Spinal cord (tissue), 10 donors: ENCODE measurements at places on chromosomes 6 and 20.

GRCh38 chr6:119658917-119659316, 309.4 kb upstream of the MAN1A1 start:
- H3K4me3 ChIP-seq: no peak overlapping the region
- H3K4me1 ChIP-seq: no peaks in the 10 kb centered on the region
- no peak for DNase-seq
- no peaks in the 10 kb centered on the region for H3K27me3 ChIP-seq

DNA sequence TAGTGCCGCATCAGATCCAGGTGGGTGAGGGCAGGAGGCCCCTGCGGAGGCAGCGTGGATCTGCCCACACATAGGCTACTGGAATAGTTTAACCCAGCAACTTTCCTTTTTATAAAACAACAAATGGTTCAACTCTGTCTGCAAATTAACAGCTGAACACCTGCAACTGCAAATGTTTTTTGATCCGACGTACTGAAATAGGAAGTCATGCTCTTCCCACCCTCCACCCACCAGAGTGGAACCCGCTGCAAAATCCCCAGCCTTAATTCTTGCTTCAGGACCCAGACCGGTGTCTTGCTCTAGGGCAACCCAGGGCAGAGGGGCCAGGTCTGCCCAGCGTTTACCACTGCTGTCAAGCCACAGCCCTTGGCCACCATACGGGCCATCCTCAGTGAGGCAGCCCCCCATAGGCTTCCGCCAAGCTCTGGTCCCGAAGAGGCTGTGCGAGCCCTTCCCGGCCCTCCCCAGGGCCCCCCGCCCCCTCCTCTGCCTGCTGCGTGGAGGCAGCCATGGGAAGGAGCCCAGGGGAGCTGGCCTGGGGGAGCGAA, 334.3 kb downstream of the ZFAND3 start:
- peaks cover 41% of the 10 kb centered on the region for H3K36me3 ChIP-seq
- H3K27ac ChIP-seq: no peak overlapping the region
- DNase-seq: no peak
- H3K27me3 ChIP-seq: no peaks in the 10 kb centered on the region
- H3K4me1 ChIP-seq: peaks cover 40% of the 10 kb centered on the region
- H3K4me3 ChIP-seq: no peak overlapping the region

DNA sequence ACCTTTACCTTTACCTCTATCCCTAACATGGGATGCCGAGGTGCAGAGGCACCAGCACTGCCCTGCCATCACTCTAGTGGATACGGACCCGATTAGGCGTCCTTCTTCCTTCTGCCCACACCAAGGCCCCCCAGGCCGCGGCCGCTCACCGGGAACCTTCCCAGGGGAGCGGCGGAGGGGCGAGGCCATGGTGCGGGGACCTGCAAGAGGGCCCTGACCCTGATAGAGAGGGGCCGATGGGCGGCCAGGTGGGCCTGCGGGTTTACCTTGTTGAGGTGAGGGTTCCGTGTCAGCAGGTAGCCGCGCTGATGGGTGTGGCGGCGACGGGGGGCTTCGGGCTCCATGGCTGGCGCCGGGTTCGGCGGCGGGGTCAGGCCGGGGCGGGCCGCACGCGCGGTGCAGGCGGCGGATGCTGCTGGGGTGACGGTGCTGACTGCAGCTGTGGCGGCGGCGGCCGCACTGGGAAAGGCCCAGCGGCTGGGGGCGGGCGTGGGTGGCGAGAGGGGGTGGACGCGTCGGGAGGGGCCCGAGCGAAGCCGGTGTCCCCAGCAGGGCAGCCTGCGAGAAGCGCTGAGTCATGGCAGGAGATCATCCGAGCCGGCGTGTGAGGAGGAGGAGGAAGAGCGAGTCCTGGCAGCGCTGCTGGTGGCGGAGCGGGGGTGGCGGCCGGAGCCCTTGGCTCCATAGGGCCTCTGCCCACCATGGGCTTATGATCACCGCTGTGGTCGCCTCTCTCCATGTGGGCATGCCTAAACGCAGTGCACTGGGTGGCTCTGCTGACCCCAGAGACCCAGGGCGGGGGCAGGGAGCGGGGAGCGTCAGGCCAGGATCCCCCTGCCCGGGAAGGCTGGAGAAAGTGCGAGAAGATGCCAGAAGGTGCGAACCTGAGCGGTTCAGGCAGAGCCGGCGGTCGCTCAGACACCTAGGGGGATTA, at the start of gene ME1:
TSS of gene ME1 (minus strand) at position 441 of the 934 bp plus-strand sequence. CDS start at position 344, 97 bp downstream.
- peak within 1 kb of the TSS; percentile 64 for H3K4me3 ChIP-seq
- no peaks in the 10 kb centered on the region for H3K36me3 ChIP-seq
- DNase-seq: peak; percentile 77
- H3K27ac ChIP-seq: peak within 1 kb of the TSS; percentile 25
- no peaks in the 10 kb centered on the region for H3K27me3 ChIP-seq
- H3K4me1 ChIP-seq: peaks cover 14% of the 10 kb centered on the region

GRCh38 chr6:51116723-51117122, 298.1 kb downstream of the TFAP2B start:
- H3K27ac ChIP-seq: no peak overlapping the region
- H3K4me3 ChIP-seq: no peak overlapping the region
- no peaks in the 10 kb centered on the region for H3K4me1 ChIP-seq

DNA sequence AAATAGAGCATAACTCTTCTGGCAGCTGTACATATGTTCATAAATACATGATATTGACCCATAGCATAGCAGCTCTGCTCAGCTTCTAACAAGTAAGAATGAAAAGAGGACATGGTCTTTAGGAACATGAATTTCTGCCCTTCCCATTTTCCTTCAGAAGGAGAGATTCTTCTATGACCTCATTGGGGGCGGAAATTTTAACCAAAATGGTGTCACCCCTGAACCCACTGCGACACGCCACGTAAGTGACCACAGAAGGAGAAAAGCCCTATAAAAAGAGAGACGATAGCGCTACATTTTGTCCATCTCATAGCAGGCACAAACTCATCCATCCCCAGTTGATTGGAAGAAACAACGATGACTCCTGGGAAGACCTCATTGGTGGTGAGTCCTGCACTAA, at the start of gene IL17A:
TSS of gene IL17A (plus strand) at position 301 of the 400 bp plus-strand sequence. CDS start at position 358, 57 bp downstream.
- DNase-seq: no peak
- no peaks in the 10 kb centered on the region for H3K36me3 ChIP-seq
- H3K4me1 ChIP-seq: no peaks in the 10 kb centered on the region
- no peaks in the 10 kb centered on the region for H3K27me3 ChIP-seq

- H3K4me3 ChIP-seq: no peak overlapping the region
- no peak overlapping the region for H3K27ac ChIP-seq
- H3K36me3 ChIP-seq: no peaks in the 10 kb centered on the region
- no peak for DNase-seq
- peaks cover 50% of the 10 kb centered on the region for H3K4me1 ChIP-seq
Measured at GRCh38 chr20:48149902-48150301, 364.6 kb upstream of the SULF2 start.

- peaks cover 12% of the 10 kb centered on the region for H3K4me1 ChIP-seq
- no peak overlapping the region for H3K4me3 ChIP-seq
- peaks cover 21% of the 10 kb centered on the region for H3K36me3 ChIP-seq
- no peak overlapping the region for H3K27ac ChIP-seq
Measured at GRCh38 chr20:3652221-3652620, 11.0 kb downstream of the GFRA4 start.

DNA sequence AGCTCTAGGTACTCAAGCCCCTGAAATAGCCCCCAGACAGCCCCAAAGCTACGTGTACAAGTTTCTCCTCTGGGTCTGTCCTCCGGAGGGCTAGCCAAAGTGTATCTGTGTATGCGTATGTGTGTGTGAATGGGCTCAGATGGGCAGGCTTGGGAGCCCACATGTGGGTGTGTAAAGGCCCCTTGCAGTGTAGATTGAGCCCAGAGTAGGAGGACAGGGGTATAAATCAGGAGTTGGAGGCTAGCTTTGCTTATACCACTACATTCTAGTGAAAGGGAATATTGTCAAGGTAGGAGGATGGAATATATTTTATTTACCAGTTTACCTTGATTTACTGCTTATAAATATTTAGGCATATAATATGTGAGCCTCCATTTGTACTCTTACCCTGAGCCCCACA, 9.0 kb upstream of the MAP3K7 start:
- no peak overlapping the region for H3K4me3 ChIP-seq
- no peaks in the 10 kb centered on the region for H3K36me3 ChIP-seq
- H3K27ac ChIP-seq: no peak overlapping the region
- H3K27me3 ChIP-seq: no peaks in the 10 kb centered on the region
- no peak for DNase-seq

GRCh38 chr6:11144393-11144851, 32.9 kb upstream of the ERVFRD-1 start:
- no peaks in the 10 kb centered on the region for H3K27me3 ChIP-seq
- H3K36me3 ChIP-seq: no peaks in the 10 kb centered on the region
- no peaks in the 10 kb centered on the region for H3K4me1 ChIP-seq
- no peak overlapping the region for H3K4me3 ChIP-seq
- H3K27ac ChIP-seq: no peak overlapping the region

GRCh38 chr20:5148581-5148980, 21.8 kb downstream of the CDS2 start:
- no peaks in the 10 kb centered on the region for H3K27me3 ChIP-seq
- no peak for DNase-seq
- no peak overlapping the region for H3K27ac ChIP-seq
- H3K4me1 ChIP-seq: peaks cover 11% of the 10 kb centered on the region
